GF-D8 (cell line): ENCODE measurements at places on chromosomes 2 and 18.

GRCh38 chr18:36176711-36177110 lies 10.6 kb upstream of the MOCOS start:
- DNase-seq: no peak

DNA sequence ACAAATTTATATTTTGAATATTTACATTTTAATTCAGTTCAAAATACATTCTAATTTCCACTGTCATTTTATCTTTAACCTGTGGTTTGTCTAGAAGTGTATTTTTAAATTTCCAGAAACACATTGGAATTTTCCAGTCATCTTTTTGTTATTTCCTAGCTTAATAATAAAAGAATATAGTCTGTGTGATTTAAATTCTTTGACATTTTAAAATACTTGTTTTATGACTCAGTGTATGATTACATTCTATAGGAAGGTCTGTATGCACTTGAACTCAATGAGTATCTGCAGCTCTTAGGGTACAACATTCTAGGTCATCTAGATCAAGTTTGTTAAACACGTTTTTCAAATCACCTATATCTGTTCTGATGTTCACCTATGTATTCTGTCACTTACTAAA lies 88.3 kb upstream of the MBOAT2 start:
- no peak for DNase-seq

- DNase-seq: no peak
Measured at GRCh38 chr18:35611518-35611917, 30.0 kb downstream of the GALNT1 start.

GRCh38 chr2:239167011-239167673 lies 233.7 kb downstream of the HDAC4 start:
- no peak for DNase-seq

- DNase-seq: no peak
Measured at GRCh38 chr2:183113630-183114029, 10.6 kb upstream of the NUP35 start.

DNA sequence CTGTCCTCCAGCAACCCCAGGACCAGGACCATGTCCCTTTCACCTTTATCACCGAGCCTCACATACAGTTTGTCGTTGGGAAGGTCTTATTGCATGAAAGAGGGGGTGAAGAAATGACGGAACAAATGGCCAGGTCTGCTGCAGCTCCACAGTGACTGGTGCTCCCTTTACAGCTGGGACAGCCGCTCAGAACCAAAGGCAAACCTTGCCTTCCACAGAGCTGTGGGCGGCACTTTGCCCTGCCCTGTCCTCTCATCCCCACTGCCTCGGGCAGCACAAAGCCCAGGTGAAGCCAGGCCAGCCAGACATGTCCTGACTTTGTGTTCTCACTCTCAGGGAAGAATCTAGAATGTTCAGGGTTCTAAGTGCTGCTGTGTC lies 961 bp downstream of the GPR55 start:
- DNase-seq: no peak

DNA sequence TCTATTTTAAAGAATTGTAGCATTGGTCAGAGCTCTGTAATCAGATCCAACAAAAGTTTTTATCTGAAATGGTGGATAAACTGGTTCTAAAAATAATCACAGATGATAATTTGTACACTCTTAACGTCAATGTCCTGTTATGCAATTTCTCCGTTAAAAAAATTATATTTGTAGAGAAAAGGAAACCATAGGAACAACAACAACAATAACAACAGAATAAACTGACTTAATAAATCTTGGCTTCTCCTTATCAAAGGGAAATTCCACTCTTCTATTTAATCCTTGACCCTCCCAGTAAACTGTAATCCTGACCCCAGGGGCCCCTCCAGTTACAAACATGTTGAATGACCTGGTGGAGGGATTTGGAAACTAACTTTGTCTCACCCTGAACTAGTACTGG lies 78.6 kb upstream of the ZFP36L2 start:
- no peak for DNase-seq

DNA sequence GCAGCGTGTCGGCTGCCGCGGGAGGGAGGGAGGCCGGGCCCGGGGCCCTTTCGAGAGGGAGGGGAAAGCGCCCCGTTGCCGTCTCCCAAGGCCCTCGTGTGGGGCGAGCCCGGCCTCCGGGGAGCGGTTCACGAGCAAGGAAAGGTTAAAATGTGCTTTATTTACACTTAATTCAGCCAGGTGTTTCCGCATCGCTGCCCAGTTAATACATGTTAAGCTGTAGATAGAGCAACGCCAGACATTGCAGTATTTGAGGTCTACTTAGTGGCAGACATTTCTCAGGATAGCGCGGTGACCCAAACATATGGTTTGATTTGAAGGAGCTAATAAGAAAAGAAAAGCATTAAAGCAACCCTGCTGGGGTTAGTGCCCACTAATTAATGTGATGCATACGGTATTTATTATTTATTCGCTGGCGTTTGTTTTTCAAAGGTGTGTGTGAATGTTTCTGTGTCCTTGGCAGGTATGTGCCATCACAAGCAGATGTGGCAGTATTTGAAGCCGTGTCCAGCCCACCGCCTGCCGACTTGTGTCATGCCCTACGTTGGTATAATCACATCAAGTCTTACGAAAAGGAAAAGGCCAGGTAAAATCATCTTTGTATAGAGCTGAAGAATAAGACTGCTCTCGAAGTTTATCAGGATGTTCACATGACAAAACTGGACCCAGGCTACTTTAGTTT lies 571 bp downstream of the EEF1B2 start:
- no peak for DNase-seq

DNA sequence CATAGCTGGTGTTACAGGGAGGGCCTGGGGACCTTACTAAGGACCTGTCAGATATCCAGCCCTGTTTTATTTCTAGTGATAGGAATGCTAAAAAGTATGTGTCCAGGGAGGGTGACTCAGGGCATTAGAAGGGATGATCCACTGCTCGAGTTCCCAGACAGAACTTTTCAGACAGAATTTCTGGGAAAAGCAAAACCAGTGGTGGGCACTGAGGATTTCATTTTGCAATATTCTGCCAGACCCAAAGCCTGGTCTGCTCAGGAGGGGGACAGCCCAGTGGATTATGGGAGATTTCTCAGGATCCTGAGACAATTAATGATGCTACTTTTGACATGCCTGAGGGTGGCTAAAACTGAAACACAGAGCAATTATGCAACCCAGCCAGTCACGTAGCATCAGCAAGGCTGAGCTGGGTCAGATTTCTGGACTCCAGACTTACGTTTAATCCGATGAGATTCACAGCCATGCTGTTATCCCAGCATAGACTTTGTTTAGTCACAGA lies 4.7 kb upstream of the KCNE4 start:
- no peak for DNase-seq

GRCh38 chr18:8348051-8348720 lies 261.1 kb upstream of the RAB12 start:
- no peak for DNase-seq

DNA sequence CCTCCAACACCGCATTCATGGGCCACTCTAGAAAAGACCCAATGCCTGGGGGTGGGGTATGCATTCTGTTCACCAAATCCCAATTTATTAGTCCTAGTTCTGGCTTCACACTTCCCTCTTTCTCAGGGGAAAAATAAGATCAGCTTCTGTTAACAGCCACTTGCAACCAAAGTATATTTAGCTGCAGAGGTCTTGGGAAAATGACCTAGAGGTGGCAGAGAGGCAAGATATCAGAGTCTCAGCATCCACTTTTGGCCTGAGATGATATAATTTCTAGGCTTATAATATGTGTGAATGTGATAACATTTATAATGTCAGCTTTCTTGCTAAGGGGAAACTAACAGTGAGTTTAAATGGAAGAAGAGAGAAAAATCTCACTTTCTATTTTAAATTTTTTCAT lies 89.1 kb downstream of the ZNF385B start:
- DNase-seq: no peak

- DNase-seq: no peak
Measured at GRCh38 chr2:149019768-149020167, 18.7 kb upstream of the LYPD6B start.

DNA sequence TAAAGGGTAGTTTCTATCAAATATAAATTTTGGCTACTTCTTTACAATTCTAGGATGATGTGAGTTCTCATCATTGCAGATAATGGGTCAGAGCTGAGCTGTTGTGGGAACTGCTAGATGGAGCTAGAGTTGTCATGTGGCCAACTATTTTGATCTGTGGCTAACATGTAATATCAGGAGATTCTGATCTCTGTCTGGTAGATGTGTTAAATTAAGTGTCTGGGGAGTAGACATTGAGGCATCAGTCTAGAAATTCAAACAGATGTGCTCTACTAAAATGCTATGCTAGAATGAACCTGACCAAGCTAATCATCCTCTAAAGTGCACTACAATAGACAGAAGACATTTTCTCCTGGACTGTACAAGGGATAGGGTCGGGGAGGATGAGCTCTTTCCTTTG lies 30.3 kb upstream of the DARS1 start:
- no peak for DNase-seq

DNA sequence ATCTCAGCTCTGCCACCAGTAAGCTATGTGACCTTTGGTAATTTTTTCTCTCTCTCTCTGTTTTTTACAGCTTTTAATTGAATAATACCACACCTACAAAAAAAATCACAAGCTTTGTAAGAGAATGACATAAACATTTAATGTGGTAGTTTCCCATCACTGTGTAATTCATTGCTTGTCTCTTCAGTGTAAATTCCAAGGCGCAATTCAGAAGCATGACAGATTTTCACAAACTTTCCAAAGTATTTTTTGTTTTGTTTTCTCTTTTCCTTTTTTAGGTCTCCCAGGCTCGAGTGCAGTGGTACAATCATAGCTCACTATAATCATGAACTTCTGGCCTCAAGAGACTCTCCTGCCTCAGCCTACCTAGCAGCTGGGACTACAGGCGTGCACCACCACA lies 25.0 kb upstream of the PPM1B start:
- no peak for DNase-seq

- no peak for DNase-seq
Measured at GRCh38 chr2:134463699-134464022, 209.8 kb downstream of the MGAT5 start.

DNA sequence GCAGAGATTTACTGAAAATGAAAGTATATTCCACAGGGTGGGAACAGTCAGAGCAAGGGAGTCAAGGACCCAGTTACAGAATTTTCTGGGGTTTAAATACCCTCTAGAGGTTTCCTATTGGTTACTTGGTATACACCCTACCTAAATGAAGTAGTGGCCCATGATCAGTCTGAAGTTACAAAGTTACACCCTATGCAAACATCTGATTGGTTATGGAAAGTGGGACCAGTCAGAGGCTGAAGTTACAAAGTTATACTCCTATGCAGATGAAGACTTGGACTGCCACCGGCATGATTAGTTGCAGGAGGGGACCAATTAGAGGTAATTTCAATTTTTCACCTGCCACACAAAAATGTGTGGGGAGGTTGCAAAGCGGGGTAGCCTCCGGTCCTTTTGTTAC lies 56.2 kb downstream of the USP34 start:
- no peak for DNase-seq

DNA sequence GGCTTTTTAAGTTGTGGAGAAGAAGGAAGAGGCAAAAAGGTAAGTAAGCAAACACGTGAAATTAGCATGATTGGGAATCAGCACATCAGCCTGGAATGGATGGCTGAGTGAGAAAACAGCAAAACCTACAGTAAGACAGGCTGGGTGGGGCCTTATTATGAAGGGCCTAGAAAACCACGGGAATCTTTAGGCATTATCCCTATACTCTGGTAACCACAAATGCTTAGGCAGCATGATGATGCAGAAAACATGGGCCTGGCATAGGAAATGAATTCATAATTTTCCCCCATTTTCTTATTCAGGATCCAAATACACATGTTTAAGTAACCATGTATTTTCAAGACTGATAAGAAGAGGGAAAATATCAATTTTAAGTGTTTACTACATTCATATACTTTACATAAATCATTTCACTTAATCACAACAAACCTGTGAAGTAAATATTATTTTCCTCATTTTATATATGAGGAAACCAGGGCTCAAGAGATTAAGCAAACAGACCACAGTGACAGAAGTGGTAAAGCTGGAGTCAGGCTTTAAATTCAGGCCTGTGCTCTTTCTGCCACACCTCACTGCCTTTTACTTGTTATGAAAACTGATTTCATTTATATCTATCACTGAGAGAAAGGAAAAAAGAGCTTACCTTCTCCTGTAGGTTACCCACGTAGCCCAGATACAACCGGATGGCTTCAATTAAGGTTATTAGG lies 4.0 kb downstream of the TMEM17 start:
- DNase-seq: no peak

DNA sequence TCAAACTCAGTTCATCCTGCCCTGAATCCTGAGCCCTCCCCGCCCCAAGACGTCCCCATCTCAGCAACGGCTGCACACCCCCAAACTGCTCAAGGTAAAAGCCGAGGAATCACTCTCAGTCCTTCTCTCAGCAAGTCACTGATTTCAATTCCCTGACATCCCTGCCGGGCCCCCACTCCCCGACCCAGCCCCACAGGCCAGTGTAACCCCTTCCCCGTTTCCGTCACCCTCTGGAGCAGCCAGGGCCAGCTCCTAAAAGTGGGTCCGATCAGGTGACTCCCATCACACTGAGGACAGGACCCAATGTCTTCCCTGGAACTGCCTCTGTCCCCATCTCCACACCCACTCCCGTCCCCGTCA lies 20.5 kb downstream of the SNORC start:
- DNase-seq: no peak

DNA sequence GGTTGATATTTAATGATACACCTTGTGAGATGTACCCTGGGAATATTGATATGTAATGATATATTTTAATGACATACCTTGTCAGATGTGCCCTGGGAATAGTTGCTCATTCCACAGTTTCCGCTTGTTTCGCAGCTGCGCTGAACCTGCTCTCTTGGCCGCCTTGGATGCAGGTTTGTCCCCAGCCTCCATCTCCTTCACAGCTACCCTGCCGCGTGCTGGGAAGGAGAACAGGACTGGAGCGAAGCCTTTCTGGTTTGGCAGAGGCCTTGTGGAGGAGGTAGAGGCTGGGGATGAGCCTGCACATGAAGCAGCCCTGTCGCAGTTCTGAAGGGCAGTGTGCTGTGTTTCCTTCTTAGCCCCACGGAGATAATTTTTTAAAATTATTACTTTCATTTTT lies 14.6 kb downstream of the ATG4B start:
- DNase-seq: no peak

DNA sequence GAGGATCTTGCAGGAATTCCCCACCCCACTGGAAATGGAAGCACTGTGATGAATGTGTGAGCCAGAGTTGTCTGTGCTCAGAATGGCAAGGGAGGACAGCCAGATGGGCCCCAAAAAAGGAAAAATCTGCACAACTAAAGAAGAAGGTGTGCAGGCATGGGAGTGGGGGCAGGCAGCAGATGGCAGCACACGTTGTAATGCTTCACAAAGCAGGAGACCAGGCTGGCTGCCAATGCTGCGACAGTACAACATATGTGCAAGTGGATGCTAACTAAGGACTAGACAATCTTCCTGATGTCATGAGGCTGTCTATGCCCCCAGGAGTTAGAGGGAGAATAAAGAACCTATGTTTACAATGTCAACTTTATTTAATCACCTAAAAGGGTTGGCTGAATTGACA lies 27.2 kb downstream of the ST6GAL2 start:
- no peak for DNase-seq

GRCh38 chr2:50783111-50783510 lies 248.8 kb downstream of the NRXN1 start:
- DNase-seq: no peak
